Naive thymus-derived CD8-positive, alpha-beta T cell (primary cell): ENCODE measurements at places on chromosomes 5 and 9.

DNA sequence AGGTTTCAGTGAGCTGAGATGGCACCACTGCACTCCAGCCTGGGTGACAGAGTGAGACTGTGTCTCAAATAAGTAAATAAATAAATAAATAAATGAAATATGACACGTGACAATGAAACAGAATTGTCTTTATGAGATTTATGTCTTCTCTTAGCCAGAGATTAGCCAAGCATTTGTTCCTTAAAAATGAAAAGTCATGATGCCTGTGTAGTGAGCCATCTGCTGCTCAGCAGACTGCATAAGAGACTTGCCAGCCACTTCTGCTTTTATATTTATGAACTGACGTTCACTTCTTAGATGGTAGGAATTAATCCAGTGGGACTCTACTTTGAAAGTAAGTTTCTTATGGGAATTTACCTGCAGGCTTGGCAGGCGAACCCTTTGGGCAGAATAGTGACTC is 227.4 kb downstream of the NR3C1 start:
- no peak for DNase-seq

- no peak for DNase-seq
Measured at GRCh38 chr5:143130613-143131305, 272.7 kb downstream of the NR3C1 start.

- no peak for DNase-seq
Measured at GRCh38 chr5:105554568-105555169, 1992.1 kb upstream of the NUDT12 start.

DNA sequence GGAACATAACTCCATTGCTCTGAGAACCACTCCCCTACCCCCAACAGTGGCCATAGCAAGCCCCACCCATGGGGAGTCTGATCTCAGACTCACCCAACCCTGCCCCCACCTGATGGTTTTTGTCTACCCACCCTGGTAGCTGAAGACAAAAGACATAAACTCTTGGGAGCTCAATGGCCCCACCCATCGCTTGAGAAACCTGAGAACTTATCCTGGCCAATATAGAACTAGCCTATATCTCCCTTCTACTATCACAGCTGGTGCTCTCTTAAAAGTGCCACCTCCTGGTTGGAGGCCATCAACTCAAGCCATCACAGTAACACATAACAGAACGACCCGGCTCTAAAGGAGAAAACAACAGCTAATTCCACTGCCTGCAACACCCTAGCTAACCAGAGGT is 47.9 kb upstream of the SNAPC3 start:
- DNase-seq, result no peak

DNA sequence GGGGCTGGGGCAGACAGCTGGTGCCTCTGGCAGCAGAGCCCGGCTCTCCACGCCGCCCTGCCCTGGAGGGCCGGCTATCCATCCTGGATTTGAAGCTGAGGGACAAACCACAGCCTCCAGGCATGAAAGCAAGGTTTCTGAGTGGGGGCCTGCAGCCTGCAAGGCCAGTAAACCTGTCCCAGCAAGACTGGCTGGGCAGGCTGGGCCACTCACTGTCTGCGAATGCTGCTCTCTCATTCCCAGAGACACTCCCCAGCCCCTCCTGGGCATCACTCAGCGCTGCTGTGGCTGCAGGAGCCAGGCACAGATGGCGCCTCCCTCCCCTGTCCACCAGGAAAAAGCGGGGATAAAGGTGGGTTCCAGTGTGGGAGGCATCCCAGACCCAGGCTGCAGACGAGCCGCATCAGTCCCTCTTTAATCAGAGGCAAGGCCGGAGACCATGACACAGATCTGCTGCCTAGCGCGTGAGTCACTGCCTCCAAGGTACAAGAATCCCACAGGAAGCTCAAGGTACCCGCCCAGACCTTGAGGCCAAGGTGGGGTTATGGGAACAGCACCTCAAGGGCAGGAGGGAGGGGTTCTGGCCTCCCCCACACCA is 118.0 kb downstream of the VAV2 start:
- DNase-seq, result no peak

DNA sequence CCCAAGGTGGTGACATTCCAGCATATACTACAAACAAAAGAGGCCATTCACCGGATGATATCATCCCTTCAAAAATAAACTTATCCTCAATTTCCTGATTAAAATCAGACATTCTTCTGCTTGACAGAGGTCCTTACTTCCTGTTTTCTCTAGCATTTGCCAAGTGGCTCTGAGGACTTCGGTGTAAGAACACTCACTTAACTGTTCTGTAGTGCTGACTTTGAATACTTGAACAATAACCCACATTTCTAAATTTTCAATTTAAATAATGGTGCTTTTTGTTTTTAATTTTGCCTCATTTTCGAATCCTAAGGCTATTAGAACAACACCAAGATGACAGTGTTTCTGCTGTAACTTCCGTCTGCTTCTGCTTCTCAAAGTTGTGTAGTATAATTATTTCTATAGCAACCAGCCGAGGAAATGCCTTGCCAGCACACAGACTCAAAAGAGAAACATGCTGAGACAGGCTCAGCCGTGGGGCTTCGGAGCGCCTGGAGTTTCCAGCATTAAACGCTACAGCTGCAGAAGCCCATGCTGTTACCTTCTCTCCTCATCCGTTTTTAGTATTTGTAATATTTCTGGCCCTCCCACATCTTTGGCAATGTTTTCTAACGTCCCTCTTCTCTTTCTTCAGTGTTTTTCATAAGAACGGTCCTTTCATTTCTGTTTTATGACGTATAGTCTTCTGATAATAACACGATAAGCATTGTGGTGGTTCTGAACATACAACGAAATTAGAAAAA is 19.5 kb upstream of the ANXA1 start:
- DNase-seq, result peak; percentile 79

- DNase-seq, result no peak
Measured at GRCh38 chr5:178232920-178233429, 373 bp upstream of the PHYKPL start.

DNA sequence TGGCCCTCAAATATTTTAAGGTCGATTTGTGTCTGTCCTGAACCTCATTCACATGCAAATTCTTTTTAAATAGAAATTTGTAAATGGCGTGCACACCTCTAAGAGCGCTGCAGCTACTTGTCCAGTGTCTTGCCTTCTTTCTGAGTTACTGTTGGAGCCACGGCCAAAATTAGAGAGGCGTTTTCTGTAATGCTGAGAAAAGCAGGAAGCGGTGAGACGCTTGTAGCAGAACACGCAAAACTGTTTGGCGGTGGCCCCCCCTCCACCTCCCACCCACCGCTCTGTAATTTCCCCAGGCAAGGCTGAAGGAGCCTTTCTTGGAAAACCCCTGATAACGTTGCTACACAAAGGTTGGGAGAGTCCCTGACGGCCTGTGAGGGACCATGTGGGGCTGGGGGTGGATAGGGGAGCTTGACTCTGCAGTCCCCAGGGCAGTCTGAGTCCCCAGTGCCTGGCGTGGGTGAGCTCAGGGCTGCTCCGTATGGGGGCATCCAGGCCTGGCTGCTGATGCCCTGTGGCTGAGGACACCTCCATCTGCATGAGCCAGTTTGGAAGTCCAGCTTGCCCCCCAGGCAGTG is 96.5 kb downstream of the GADD45G start:
- peak; percentile 32 for DNase-seq

GRCh38 chr9:133225171-133226011 is 16.3 kb upstream of the OBP2B start:
- no peak for DNase-seq
